SW480 (cell line): ENCODE measurements at places on chromosomes 6 and 20.

DNA sequence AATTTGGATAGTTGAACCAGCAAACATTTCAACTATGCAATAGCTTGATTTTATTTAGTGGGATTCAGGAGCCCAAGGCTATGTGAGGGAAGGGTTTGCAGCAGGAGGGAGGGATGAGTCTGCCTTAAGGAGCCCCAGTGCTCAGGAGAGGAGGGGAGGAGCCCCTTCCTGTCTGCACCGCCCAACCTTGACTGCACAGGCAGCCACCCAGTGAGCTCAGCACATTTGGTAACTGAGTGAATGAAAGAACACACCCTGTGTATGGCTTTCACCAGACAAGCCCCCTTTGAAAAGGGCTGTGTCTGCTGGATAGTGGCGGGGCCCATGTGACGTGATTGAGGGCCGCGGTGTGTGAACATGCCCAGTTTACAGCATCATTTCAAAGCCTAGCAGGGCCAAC is 17.0 kb downstream of the DACT2 start:
- peak; percentile 44 for DNase-seq

DNA sequence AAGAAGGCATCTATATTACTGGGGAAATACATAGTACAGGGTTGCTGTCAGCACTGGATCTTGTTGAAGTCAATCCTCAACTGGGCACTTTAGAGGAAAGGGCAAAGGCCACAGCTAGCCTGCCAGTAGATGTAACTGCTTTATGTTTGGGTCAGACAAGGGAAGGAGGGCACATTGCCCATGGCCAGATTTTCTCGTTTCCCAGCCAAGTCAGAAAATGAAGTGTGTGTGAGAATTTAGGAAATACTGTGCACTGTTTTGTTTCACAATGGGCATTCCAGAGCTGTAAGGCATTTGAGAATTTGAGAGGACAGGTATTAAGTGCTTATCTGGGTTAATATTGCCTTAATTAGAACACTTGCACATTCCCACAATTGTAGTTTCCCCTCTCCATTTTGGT is 183.9 kb upstream of the MCHR2 start:
- DNase-seq: no peak

DNA sequence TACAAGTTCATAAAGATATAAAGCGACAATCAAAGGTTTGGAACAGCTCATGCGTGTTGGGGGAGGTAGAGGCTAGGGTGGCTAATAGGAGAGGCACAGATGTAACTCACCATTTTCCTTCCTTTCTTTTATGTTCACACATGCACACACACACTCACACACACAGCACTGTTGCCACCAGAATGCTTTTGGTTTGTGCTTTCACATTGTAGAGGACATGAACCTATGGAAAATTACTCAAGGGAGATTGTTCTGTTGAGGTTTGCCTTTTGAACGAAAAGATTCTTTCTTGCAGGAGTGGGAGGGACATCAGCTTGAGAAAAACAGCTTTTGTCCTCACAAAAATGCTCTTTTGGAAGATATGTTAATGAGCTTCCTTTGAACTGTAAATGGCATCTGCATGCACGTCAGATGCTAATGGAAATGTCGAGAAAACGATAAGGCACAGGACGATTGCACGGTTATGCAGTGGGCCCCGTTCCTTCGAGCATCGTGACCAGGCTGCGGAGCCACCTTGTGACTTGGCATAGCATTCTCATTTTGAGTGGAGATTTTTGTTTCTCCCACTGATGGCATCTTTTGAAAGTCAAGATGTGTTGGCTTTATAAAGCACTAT is 724.1 kb downstream of the KIF16B start:
- DNase-seq: no peak

DNA sequence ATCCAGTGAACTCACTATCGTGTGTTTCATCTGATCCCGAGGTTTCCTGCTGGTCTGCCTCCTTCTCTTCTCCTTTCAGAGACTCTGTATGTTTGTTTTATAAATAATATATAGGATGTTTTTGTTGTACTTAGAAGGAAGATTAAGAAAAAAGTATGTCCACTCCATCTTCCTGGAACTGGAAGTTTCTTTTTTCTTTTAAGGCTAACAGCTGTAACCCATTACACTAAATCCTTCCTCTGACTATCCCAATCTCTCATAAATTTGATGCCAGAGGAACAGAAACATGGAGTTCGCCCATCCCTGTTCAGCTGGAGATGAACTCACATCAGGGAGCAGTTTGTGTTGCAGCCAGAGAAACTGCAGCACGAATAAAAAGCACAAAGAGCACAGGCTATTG is 20.7 kb downstream of the RIPK1 start:
- DNase-seq: no peak

DNA sequence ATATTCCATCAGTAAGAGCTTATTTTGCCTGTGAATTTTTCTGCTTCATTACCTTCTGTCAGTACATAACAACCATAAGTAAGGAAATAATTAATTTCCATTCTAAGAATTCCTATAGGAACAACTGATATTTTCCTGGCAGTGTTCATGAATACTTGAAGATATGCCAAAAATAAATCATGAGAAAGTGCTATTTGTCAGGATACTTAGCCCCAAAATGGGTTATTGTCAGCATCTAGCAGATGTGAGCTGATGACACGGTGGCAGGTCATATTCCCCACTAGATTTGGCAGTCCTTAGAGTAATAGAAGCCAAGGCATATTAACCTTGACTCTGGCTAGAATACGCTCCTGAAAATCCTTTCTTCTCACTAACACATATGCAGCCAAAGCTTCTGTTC is 43.2 kb upstream of the CRISP1 start:
- no peak for DNase-seq

DNA sequence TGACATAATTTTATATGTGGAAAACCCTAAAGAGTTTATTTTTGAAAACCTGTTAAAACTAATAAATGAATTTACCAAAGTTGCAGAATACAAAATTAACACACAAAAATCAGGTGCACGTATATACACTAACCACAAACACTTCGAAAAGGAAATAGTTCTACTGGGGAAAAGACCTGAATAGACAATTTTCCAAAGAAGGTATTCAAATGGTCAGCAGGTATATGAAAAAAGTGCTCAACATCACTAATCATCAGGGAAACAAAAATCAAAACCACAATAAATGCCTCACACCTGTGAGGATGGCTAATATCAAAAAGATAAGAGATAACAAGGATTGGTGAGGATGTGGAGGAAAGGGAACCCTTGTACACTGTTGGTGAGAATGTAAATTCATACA is 110.6 kb downstream of the PXDC1 start:
- no peak for DNase-seq

DNA sequence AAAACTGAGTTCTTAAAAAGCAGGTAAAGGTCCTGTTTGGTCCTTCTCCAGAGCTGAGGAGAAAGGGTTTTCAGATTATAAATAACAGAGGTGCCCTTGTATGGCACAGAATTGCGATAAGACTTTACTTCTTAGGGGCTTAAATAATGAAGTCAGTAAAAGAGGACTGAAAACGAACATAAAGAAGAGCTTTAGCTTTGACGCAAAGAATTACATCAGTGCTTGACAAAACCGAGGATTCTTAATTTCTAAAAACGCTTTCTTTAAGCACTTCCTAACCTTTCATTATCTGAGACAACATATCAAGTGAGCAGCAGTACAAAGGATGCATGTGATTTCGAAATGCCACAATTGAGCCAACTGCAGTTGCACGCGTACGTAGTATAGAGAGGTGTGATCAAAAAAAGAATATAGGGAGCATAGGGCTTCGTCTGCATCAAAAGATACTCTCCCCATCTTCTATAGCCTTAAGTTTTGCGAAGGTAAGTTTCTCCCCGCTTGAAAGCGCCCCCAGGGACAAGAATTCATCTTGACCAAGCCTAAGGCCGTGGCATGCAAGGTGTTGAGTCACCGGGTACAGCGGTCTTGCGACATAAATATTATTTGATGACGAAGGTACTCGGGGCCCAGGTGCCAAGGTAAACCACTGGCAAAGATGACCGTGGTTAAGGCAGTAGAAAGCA is 778 bp upstream of the LOC128125822 start:
- DNase-seq: peak; percentile 84

DNA sequence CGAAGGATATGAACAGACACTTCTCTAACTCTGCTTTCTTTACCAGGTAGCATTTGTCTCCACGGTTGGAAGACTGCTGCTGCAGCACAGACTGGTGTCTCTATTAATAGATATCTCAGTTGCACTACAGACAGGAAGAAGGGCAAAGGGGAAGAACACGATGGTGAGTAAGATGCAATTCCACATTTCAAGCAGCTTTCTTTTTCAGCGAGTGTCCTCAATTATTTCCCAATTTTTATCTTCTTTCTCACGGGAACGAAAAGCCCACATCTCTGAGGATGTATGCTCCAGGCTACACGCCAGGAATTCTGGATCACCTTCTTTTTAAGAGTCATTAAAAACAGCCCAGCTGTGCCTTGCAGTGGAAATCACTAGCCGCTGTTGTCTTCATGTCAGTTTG is 311.6 kb upstream of the ECI2 start:
- no peak for DNase-seq

DNA sequence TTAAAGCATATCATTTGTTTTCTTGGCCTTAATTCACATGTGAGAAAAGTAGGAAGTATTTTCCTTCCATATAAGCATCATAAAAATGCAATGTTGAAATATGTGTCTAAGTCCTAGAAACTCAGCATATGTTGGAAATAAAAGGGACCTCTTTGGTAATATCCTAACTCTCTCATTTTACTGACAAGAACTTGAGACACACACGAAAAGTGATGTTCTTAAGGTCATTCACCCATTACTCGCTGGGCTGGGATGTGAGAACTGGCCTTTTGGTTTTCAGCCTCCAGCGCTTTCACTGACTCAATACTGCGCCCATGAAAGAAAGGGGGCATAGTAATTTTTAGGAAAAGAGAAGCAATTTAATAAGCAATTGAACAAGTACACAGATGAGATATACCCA is 153.5 kb upstream of the SCGN start:
- DNase-seq: no peak

DNA sequence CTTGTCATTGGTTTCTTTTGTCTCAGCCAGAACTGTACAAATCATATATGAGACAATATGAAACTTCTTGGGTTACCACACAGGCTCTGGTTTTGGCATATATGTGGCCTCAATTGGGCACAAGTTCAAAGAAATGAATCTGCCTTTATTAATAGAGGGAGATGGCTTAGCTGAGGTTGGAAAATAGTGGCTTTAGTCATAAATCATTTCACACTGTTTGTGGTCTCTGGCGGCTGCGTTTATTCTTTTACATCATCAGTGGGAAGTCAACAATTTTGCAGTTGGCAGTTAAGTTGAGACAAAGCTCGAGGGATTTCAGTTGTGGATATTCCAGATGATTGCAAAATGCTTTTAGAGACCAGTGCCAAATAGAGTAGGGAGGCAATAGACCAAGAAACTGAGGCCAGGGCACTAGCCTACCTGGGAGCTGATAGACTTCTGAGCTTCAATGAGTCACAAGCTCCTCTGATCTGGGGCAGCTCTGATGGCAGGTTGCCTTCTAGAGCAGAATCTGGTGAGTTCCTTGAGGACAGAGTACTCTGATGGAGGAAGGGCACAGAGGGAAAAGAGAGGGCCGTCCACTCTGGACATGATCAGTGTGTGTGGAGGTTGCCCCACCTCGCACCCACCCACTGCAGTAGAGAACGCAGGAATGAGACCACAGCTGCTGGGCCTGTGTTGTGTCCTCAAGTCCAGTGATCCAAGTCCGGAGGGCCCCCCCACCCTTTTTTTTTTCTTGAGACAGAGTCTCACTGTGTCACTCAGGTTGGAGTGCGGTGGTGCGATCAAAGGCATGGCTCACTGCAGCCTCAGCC is 73.5 kb downstream of the ARMC2 start:
- peak; percentile 66 for DNase-seq

GRCh38 chr6:474453-475185 is 83.1 kb downstream of the IRF4 start:
- DNase-seq: no peak

DNA sequence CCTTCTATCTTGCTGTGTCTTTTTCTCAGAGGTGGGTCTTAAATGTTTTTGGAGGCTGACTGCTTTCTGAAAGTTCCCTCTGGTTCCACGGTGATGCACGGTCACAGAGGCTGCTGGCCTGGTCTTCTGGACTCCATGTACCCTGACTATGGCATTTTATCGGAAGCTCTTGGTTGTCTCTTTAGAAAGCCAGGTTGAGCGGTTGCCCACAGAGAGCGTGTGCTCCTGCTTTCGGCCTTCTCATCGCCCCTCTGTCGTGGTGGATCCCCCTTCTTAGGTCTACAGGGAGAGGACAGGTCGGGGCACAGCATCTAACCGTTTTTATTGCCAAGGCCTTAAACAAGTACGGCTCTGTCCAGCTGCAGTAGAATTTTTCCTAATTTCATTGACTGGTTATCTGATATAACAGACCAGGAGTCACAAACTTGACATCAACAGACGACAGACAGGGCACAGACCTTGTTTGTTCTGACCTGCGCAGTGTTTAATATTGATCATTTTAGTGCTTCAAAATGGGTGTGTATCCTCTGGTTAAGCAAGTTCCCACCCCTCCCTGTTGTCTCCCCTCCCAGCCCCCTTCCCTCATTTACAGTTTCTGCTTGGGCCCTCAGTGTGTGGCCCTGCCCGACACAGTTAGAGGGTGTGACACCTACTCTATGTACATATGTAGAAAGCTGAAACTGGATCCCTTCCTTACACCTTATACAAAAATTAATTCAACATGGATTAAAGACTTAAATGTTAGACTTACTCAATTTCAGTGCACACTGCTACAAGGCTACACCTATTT is 24.7 kb downstream of the SYTL3 start:
- no peak for DNase-seq

GRCh38 chr6:112087136-112087911 is at the start of the genes FAM229B and TUBE1:
Gene FAM229B (plus strand): TSS chr6:112087591. CDS start chr6:112099284, 11,693 bp downstream.
Gene TUBE1 (minus strand): TSS chr6:112087482. CDS start chr6:112087434, 48 bp downstream.
- DNase-seq: peak; percentile 96

DNA sequence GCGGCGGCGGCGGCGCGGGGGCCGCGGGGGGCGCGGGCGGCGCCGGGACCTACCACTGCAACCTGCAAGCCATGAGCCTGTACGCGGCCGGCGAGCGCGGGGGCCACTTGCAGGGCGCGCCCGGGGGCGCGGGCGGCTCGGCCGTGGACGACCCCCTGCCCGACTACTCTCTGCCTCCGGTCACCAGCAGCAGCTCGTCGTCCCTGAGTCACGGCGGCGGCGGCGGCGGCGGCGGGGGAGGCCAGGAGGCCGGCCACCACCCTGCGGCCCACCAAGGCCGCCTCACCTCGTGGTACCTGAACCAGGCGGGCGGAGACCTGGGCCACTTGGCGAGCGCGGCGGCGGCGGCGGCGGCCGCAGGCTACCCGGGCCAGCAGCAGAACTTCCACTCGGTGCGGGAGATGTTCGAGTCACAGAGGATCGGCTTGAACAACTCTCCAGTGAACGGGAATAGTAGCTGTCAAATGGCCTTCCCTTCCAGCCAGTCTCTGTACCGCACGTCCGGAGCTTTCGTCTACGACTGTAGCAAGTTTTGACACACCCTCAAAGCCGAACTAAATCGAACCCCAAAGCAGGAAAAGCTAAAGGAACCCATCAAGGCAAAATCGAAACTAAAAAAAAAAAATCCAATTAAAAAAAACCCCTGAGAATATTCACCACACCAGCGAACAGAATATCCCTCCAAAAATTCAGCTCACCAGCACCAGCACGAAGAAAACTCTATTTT is 2.0 kb downstream of the FOXC1 start:
- DNase-seq: peak; percentile 46

DNA sequence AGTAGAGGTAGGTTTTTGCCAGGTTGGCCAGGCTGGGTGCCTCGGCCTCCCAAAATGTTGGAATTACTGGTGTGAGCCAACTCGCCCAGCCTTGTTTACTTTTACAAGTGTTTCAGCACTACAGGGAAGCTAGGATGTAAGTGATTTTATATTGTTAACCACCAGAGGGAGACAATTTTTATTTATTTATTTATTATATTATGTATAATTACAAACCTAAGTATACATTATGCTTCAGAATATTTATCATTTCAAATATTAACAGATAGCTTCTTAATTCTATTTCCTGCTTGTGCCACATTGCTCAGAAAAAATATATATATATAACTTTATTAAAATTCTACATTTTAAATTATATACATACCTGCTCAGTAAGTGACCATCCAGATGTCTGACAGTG is 9.8 kb downstream of the MMUT start:
- DNase-seq: peak; percentile 8
